ENCODE measurements at places on chromosomes 1 and 21. TPM values are rescaled to one million over a fixed set of nuclear protein-coding genes. Genes with fewer than 3 reads are reported as not detected.
A peak's percentile ranks its signal among the peaks of the same experiment; 100 is the strongest.

DNA sequence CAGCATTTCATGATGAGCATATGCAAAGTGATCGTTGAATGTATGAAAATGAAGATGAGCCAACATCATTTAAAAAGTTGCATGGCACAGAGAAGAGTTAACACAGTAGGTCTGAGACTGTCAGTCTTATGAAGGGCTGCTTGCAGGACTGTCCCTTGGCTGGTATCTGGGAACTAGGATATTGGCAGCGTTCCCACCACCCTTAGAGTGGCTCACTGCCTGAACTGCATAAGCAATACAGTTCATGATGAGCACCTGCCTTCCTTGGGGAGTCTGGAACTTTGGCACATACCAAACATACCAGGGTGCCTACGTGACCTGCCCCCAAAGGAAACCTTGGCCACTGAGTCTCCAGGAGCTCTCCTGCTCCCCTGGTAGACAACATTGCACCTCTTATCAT lies 161.8 kb downstream of the DSCAM start:
- DNase-seq: no peak

DNA sequence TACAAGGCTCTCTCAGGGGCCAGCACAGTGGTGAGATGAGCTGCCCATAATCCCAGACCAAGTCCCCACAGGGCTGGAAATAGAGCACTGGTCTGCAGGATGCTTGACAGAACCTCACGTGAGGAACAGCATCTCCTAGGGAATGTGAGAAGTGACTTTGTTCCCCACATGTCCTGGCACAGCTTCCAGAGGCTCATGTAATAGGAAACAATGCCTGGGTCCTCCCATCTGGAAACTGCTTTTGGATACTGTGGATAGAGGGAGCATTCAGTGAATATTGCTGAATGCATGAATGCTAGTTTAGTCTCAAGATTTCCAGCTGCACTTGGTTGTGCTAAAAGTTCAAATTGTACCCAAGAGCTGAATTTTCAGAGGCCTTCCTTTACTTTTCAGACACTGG lies 146.2 kb downstream of the TNR start:
- no peak for DNase-seq

DNA sequence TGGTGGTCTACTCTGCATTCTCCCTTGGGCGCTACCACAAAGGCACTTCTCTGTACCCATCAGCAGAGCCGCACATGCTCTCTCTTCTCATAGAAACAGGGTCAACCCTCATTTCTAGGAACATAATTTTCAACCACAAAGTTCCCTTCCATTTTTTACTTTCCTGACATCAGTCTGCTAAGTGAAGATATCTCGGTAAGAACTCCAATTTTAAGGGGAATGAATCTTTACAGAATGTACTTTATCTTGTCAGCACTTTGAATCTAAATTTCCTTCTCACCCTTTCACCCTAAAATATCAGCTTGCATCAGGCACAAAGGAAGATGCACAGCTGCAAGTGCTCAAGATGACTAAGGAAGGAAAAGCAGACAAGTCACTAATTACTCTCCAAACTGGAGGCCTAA lies 545.9 kb downstream of the SMYD3 start:
- no peak for DNase-seq

- no peak for DNase-seq
Measured at GRCh38 chr1:25033828-25034705, 104.0 kb upstream of the RUNX3 start.

- DNase-seq: no peak
Measured at GRCh38 chr1:116501125-116501869, 69.5 kb downstream of the CD58 start.

GRCh38 chr1:44212355-44213221 lies 683 bp upstream of the DMAP1 start:
- no peak for DNase-seq

- no peak for DNase-seq
Measured at GRCh38 chr1:246971969-246972368, 35.9 kb downstream of the ZNF695 start.

DNA sequence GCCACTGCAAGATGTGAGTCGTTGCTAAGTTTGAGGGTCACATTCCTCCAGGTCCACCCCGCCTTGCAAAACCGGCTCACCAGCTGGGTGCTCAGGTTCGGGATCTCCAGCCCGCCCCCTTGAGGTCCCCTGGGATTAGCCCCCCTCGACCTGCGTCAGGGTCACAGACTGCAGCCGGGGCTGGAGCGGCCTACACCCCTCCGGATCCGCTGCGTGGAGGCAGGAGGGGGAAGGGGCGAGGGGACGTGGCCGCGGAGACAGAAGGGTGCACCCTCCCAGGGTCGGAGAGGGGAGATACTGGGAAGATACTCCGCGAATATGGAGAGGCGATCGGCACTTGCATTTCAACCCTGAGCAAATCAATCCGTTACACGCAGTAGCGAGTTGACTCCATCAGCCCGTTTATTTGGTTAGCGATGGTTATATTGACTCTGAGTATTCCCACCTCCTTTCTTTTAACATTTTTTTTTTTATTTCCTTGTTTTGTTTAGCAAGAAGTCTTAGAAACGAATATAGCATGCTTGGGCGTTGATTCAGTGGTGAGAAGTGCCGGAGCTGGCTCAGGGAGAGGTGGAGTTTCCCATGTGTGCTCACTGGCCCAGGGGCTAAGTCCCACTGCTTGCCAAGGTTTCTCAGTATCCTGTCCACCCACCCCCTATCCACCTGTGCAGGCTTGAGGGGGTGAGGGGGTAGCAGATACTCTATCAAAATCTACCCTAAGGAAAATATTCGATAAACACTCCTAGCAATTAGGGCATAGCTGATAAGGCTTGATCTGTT lies 997 bp downstream of the IFNAR2 start:
- DNase-seq: peak; percentile 68

DNA sequence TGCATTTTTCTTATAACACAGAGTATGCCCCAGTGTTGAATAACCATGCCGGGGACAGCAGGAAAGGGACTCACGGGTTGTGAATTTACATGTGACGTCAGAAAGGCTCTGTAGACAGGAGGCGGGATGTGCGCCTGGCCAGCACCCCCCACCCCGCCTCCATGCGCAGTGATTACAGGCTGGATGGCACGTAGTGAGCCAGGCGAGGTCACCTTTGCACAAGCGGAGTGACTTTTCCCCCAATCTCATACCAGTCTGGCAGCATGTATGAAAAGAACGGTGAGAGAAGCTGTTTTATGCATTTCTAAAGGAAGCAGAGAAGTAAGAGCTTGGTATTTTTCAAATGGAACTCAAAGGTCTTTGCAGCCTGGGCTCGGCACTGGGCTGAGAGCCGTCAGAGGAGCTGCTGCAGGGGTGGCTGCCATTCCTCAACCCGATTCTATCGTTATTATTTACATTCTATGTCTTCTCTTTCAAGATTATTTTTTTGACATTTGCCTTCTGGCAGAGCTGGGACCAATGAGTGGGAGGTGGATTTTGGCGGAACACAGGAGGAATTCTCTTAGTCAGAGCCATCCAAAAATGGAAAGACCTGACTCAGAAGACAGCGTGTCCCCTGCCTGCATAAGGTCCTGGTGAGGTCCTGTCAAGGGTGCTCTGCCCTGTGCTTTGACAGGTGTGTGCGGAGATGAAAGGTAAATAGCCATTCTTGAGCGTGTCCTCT lies 115.6 kb upstream of the SLC45A1 start:
- DNase-seq: no peak

DNA sequence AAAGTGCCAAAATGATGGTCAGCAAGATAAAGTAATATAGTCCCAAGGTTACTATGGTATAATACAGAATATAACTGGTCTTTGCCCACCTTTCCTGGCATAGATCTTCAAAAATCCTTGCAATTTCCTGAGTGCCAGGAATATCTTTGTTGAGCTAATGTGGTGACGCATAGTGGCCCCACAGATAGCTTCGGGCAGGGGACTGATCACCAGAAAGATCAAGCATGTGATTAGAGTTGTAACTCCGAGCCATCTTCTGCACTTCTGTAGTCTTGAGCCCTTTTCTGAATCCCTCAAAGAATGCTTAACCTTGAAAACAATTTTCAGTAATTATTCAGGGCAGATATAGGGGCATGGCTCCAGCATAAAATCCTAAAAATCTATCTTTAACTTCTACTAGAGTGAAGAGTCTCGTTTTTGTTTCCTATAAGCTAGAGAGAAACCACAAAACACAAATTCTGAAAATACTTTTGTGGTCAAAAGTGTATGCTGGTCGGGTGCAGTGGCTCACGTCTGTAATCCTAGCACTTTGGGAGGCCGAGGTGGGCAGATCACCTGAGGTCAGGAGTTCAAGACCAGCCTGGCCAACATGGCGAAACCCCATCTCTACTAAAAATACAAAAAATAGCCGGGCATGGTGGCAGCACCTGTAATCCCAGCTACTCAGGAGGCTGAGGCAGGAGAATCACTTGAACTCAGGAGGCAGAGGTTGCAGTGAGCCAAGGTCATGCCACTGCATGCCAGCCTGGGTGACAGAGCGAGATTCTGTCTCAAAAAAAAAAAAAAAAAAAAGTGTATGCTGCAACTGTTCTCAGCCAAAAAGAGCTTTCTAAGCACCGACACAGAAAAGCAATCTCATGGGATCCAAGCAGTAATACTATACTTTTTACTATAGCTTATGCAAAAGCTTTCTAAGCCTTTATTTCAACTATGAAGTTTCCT lies 62.8 kb downstream of the NVL start:
- no peak for DNase-seq

DNA sequence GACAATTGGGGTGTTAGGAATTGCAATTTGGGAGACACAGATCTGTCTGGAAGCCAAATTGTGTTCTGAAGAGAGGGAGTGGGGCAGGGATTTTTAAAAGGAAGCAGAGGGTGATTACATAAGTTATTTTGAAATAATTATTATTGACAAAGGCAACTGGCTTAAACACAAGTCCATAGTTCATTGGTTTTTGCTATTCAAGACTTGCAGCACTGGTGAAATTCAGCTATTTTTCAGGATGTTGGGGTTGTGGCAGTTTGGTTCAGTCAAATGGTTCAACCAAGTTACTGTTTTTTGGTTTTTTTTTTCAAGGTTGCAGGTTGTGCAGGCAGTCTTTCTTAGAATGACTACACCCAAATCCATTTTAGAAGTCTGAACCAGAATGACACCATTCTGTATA lies 300.0 kb upstream of the DEPDC1 start:
- DNase-seq: no peak

DNA sequence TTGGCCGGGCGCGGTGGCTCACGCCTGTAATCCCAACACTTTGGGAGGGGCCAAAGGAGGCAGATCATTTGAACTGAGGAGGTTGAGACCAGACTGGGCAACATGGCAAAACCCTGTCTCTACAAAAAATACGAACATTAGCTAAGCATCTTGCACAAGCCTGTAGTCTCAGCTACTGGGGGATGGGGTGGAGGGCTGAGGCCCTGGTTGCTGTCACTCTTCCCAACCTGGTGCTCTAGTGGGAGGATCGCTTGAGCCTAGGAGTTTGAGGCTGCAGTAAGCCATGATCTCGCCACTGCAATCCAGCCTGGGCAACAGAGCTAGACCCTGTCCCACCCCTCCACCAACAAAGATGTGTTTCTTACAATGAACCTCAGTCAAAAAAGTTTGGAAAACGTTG lies 2.8 kb downstream of the PHGDH start:
- no peak for DNase-seq

DNA sequence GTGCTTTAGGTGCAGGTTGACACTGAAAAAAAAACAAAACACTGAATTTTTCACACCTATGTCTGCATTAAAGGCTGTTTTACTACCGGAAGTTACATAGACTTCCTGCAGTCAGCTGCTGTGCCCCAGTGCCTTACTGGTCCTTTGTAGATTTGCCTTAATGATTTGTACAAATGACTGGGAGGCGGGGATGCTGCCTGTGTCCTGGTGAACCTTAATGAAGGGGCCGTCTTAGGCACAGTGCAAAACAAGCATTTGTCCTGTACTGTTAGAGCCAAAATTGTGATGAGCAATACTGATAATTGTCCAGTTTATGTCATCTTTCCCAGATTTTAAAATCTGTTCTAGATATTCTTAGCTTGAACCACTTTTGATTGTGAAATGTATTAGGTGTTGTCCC lies 90.9 kb upstream of the PGD start:
- no peak for DNase-seq

- DNase-seq: no peak
Measured at GRCh38 chr1:93667642-93668041, 14.0 kb downstream of the BCAR3 start.

The KAZN gene
- total RNA-seq: 0.73 TPM

The LRRN2 gene
- total RNA-seq: not detected

The CATSPER4 gene
- not detected for total RNA-seq

The KCNA3 gene
- 20.0 TPM for total RNA-seq

The USH2A gene
- total RNA-seq: not detected

The SELE gene
- total RNA-seq: not detected
